Smooth muscle cell of the pulmonary artery (primary cell): ENCODE measurements at places on chromosomes 7 and 10. TPM values are rescaled to one million over a fixed set of nuclear protein-coding genes. Genes with fewer than 3 reads are reported as not detected.

NEBL gene
- total RNA-seq: 0.65 TPM in 1 of 2 replicates, not detected in the other

TDRD1 gene
- total RNA-seq: 0.13 and 1.2 TPM in 2 replicates

CYREN gene
- 35.0 and 42.9 TPM in 2 replicates for total RNA-seq

CTAGE4 gene
- total RNA-seq: 0.36 and 0.91 TPM in 2 replicates

SUMF2 gene
- 195 and 212 TPM in 2 replicates for total RNA-seq

PON3 gene
- 0.13 TPM in 1 of 2 replicates, not detected in the other for total RNA-seq

SLC16A9 gene
- 2.5 and 15.1 TPM in 2 replicates for total RNA-seq

KCNIP2 gene
- 1.5 and 1.8 TPM in 2 replicates for total RNA-seq
